ENCODE measurements at places on chromosomes 16 and 17.

DNA sequence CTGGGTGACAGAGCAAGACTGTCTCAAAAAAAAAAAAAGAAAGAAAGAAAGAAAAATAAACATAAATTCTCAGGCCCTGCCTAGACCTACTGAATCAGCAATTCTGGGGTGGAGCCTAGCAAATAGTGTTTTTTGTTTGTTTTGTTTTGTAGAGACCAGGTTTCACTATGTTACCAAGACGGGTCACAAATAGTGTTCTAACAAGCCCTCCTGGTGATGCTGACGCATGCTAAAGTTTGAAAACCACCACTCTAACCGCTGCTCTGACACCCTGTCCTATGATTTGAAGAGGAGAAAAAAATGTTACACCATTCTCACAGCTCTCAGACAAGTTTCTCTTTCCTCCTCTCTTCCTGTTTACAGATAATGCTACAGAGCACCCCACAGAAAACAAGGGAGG is 1.5 kb downstream of the MRPL10 start:
- no peak for DNase-seq

DNA sequence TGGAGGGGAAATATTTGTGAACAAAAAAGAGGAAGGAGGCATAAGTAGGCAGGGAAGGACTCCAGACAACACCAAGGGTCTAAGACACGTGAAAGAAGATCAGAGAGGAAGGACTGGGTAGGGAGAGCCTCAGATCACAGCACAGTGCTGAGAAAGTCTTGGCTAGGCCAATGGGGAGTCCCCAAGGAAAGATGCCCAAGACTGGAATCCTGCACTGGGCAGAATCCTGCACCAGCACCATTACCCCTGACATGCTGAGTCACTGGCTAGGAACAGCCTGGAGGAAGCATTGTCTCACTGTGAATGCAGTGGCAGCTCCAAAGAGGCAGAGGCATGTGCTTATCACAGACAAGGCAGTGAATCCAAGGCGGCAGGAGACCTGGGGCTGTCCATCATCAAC is 19.2 kb downstream of the CLEC19A start:
- DNase-seq, result no peak

GRCh38 chr17:21194226-21194625 is 19.7 kb downstream of the TMEM11 start:
- DNase-seq, result no peak

DNA sequence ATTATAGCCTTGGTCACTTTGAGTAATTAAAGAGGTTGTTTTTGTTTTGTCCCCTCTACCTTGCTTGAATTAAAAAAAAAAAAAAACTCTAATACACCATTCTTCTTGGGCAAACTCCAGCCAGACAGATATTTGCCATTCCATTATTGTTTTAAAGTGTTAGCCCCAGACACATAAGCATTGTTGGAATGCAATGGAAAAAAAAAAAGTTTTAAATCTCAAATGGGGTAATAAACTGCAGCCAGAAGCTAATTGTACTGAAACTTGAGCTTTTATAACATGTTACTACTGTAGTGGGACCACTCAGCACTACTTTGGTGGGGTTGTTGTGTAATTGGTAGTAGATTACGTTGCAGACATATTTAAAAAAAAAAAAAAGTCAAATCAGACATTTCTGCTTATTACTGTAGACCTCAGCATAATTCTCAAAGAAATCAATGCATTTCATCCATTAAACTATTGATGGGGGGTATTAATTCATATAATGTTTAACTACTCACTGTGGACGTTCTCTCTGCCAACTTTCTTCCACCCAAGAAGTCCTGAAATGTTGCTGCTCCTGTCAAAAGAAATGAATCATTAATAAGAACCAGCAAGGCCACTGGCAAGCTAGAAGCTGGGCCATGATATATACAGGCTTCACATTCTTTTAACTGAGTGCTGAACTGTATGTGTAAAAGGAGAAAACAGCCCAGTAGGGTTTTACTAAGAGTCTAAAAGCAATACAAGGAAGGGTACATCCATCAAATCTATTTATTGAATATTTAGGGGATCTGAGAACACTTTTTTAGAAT is 626.6 kb upstream of the SOX9 start:
- no peak for DNase-seq

GRCh38 chr17:65005858-65006257 is 50.7 kb downstream of the GNA13 start:
- no peak for DNase-seq

- no peak for DNase-seq
Observed at GRCh38 chr16:79714440-79714839, 113.9 kb upstream of the MAF start.

GRCh38 chr17:31318298-31318801 is 3.1 kb downstream of the EVI2A start:
- no peak for DNase-seq

- DNase-seq, result no peak
Observed at GRCh38 chr17:49618028-49618611, 42.4 kb downstream of the NXPH3 start.

GRCh38 chr16:19524616-19525384 is 1.1 kb downstream of the CCP110 start:
- DNase-seq, result peak; percentile 46

- DNase-seq, result no peak
Observed at GRCh38 chr17:29069526-29070041, 26.6 kb downstream of the PIPOX start.

All from retina (tissue), 1 donor.